ENCODE measurements at places on chromosomes 7 and 10.

DNA sequence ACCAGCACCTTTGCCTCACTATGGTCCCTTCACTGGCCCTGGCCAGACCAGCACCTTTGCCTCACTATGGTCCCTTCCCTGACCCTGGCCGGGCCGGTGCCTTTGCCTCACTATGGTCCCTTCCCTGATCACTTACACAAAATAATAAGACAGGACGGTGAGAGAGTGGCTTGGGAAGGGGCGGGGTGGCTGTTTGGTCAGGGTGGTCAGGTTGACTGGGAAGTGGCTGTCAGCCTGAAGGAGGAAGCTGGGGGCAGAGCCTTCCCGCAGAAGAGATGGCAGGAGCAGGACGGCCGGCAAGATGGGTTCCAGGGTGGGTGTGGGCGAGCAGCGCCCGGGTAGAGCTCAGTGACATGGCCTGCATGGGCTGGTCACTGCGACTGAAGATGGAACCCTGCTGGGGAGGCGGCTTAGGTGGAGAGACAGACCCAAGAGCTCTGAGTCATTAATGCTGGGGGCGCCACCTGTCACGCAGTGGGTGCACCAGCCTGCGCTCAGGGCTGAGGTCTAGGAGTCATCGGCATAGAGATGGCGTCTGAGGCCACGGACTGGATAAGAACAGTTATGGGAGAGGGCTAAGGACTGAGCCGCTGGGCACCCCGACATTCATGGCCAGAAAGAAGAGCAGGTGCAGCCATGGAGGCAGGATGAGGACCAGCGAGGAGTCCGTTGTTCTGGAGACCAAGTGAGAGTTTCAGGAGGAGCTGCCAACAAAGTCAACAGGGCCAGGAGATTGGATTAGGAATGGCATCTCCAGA is 91.8 kb downstream of the CHST15 start:
- no peak for DNase-seq

DNA sequence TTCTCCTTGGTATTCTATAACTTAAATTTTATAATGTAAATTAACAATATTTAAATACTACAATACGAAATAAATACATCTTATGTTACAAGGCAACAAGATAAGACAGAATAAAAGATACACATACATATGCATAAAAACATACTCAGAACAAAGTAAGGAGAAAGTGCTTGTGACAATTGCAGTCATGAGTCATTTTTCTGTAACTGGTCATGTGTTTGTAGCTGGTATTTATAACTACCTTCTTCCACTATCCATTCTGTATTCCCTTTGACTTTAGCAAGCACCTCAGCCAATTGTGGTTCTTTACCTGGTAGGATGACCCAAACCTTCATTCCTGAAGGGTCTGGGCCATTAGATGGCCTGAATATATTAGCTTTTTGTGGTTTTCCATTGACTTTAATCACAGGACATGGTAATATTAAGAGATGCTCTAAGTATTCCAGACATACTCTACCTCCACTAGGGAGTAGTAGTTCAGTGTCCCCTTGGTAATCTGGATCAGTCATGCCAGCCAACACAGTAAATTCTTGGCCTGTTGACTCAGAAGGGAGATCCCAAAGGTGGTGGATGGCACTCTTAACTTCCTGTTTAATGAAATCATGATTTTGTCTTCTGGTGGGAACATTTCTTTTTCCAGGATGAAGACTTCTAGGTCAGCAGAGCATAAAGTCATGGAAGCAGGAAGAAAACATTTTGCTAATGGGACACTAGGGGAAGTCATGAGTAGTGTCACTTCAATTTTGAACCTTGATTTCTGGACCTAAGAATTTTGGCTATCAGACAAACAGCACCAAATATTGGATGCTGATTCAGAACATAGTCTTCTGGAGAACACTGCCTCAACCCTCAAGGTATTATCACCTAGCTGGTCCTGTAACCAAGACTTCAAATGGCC is 733.7 kb upstream of the IGFBP3 start:
- no peak for DNase-seq

DNA sequence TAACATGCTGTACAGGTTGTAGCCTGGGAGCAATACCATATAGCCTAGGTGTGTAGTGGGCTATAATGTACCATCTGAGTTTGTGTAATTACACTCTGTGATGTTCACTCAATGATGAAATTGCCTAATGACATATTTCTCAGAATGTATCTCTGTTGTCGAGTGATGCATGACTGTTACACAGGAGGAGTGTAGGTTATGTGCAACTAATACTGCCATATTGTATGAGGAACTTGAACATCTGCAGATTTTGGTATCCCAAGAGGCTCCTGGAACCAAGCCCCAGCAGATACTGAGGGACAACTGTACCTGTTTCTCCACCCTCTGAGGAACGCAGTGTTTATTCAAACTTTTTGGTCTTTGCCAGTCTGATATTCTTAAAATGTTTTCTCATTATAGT is 38.6 kb downstream of the NACAD start:
- DNase-seq: no peak

DNA sequence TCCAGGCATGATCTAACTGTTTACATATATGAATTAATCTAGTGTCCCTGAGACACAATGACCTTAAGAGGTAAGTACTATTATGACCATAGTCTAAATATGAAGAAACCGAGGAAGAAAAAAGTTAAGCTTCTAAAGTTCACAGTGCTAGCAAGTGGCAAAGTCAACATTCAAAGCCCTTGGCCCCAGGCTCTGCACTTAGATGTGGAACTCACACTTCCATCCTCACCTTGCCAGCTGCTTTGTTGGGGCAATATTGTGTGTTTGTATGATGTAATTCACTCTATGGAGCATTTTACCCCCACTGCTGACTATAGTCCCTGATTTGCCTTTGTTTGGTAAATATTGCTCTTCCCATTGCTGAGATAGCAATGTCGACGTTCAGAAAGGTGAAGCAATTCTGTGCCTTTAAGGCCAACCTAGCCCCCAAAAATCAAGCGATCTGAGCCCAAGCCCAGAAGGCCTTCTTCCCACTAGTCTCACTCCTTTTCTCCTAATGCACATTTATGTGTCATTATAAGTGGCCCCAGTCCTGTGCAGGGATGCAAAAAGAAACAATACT is 487.6 kb upstream of the ZMIZ1 start:
- DNase-seq: no peak

GRCh38 chr7:1666823-1667565 is 3.1 kb upstream of the ELFN1 start:
- DNase-seq: no peak
